Activated effector memory CD4-positive, alpha-beta T cell treated with anti-CD3 and anti-CD28 coated beads, Interleukin-2, amount 50 U/mL, for 16 hours (primary cell): ENCODE measurements at places on chromosomes 2 and 18.
A peak's percentile ranks its signal among the peaks of the same experiment; 100 is the strongest.

GRCh38 chr2:74714691-74715080 is 60.6 kb downstream of the SEMA4F start:
- DNase-seq, result no peak

GRCh38 chr2:239381709-239382134 is 19.1 kb downstream of the HDAC4 start:
- DNase-seq, result peak; percentile 64

DNA sequence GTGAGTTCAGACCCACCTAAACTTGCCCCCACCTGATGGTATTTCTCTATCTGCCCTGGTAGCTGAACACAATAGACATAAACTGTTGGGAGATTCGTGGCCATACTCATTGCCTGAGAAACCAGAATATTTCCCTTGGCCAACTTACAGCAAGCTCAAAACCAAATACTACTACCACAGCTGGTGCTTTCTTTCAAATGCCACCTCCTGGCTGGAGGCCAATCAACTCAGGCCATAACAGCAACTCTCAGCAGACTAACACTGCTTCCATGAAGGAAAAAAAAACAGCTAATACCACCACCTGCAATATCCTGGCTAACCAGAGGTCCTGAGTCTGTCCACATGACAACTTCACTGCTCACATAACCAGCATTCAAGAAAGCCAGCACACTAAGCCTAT is 373.1 kb downstream of the CMPK2 start:
- DNase-seq, result no peak

- DNase-seq, result no peak
Measured at GRCh38 chr18:55743736-55744135, 155.7 kb upstream of the TCF4 start.

DNA sequence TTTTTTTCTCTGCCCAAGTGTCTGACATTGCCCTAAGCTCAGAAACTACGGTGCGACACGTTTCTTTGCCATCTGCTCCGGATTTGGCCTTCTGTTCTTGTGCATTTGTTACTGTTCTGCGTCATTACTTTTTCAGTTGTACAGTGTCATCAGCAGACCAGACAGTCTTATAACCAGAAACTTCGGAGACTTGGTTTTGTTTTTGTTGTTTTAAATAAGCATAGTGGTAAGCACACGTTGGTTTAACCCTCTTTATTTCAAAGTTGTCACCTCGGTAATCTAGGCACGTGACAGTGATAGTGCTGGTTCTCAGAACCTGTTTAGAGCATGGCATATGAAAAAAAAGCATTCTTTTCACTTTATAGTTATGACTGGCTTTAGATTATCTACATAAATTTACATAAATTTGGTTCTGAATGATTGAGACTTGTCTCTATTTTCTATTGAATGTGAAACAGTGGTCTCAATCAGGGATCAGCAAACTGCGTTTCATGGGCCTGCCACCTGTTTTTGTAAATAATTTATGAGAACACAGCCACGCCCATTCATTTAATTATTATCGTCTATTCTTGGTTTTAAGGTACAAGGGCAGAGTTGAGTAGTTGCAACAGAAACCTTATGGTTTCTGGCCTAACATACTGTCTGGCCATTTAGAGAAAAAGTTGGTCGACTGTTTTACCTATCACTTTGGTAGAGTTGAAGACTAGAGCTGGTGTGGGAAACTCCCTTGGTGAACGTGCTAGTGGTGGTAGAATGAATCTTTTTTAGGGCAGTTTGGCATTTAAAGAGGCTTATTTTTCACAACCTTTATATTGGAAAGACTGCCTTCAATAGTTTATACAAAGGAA is 106.5 kb downstream of the ZNF532 start:
- no peak for DNase-seq

DNA sequence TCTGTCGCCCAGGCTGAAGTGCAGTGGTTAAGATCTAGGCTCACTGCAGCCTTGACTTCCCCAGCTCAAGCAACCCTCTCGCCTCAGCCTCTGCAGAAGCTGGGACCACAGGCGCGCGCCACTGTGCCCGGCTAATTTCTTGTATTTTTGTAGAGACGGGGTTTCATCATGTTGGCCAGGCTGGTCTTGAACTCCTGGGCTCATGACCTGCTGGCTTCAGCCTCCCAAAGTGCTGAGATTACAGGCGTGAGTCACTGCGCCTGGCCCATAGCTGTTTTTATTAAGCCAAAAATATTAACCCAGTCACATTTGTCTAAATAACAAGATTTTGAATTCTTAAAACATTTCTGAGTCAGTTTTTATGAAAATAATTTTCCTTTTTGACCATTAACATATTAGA is 6.3 kb upstream of the SFT2D3 start:
- DNase-seq, result no peak

DNA sequence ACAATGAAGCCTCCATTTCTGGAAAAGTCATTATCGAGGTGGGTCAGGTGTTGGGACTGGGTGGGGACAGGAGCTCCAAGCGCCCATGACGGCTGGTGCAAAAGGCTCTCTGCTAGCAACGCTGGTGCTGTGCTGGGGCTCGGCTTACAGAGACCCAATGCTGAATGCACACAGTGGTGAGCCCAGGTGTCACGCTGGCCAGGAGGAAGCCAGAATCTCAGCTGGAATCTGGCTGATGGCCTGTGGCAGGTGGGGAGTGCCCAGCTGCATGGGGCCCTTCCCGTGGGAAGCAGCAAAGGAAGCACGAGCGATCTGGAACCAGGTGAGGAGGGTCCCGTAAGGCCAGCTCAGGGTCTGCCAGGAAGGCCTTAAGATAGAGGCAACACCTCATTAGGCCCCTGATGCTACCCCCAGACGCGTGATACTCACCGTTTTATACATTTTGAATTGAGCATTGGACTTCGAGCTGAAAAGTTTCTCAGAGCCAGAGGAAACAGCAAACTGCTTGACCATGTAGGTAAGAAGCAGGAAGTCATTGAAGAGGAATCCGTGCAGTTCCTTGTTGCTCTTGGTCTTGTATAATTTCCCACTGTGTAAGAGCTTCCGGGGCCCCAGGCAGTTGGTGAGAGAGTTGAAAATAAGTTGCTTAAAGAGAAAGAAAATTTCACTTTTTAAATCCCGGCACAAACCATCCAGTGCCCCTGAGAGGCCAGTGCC is 34.7 kb downstream of the FAM228A start:
- DNase-seq, result no peak

DNA sequence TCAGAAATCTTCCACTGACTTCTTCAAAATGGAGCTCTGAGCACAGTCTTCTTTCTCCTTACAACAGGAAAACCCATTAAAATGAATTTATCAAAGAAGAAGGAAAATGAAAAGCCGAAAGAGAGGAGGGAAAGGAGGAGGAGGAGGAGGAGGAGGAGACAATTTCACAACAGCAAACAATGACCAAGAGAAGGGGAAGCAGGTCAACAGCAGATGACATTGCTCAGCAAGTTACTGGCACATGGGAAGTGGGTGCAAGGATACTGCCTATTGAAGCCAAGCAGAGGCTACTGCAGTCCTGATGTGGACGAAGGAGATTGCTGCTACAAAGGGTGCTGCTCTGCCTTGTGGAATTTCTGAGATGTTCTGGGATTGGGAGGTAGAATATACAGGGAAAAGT is 268.2 kb upstream of the FBXO11 start:
- no peak for DNase-seq

DNA sequence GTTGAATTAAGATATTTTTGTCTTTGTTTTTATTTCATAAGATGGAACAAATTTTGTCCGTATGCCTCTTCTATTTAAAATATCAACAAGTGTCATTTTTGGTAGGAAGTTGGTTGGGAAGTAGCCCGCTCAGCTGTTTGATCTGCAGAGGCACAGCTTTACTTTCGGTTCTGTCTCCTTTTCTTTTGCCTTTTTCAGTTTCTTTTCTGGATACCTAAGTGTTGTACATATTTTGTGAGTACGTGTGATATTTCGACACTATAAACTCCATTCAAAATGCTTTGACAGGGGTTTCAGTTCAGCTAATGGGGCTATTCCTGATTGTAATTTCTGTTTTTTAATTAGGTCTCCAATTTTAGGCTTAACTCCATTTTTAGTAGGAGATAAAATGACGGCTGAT is 1785.0 kb upstream of the LRRTM1 start:
- DNase-seq, result no peak

- no peak for DNase-seq
Measured at GRCh38 chr2:59885541-59885940, 667.9 kb downstream of the BCL11A start.

DNA sequence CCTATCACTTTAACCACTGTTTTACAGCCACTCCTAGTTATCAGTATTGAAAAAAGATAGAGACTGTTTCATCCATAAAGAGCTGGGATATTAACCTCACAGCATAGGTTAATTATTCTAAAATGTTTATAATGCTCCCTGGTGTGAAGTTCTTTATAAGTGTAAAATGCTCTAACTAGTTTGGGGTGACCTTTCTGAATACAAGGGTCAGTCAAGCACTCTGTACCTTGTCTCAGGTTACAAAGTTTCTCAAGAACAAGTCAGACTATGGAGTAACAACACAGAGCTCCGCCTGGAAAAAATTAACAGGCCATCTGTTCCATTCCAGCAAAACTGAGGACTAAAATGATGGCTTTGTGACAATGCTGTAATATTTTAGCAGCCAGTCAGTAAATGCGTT is 107.4 kb downstream of the NOL4 start:
- DNase-seq, result no peak

DNA sequence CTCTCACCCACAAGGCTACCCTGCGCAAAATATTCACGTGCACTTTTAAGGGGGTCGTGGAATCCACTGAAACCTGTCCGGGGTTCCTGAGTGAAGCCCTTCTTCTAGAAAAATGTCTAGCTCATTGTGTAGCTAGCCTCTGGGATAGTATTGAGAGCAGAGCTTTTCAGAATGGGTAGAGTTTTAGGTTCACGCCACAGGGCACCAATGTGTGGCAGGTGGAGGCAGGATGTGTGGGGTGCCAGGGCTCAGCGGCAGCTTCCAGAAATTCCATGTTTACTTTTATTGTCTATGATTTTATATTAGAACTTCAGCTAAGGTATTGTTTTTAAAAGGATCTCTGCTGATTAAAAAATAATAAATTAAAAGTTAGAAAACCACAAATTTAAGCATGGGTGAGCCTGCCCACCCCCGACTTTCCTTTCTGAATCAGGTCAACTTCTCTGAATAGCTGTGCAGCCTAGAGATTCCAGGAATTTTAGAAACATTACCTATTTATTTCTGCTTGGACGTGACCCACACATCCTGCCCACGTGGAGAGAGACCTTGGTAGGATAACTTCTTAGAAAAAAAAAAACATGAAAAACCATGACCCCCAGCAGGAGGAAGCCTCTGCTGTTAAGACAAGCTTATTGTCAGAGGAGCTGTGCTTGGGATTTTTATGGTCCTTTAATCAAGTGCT is 163.7 kb downstream of the CTIF start:
- DNase-seq, result no peak

- no peak for DNase-seq
Measured at GRCh38 chr2:16060125-16060935, 120.0 kb downstream of the MYCN start.

DNA sequence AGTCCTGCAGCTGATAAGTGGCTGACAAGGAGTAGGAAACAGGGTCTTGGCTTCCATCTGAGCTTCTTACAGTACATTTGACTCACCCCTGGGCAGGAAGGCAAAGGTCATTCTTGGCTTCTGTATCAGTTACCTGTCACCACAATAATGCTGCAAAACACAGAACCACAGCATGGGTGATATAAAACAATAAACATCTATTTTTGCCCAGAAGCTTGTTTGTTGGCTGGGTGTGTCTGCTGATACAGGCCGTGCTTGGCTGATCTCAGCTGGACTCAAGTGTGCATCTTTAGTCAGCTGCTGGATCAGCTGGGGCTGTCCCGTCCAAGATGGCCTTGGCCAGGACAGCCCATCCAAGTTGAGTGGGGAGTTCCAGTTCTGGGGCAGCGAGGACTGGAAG is 34.7 kb downstream of the ONECUT2 start:
- no peak for DNase-seq

- no peak for DNase-seq
Measured at GRCh38 chr2:146532509-146533147, 1312.2 kb upstream of the ACVR2A start.

- no peak for DNase-seq
Measured at GRCh38 chr2:169961911-169962310, 134.7 kb downstream of the UBR3 start.

- DNase-seq, result no peak
Measured at GRCh38 chr2:191806396-191806795, 40.5 kb downstream of the CAVIN2 start.

DNA sequence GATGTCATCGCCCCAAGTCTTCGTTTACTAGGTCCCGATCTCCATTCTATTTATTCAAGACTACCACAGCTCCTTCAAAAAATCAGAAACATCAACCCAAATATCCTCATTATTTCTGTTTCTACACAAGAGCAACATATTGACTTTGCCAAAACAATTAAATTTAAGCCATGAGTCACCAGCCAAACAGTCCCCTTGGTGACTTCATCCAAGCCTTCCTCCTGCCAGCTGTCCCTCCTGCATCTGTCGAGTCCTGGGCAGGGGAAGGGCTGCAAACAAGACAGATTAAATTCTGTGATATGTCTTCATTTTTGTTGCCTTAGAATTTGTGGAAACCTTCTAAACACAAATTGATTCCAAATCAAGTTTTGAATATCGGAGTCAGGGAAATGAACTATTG is 110.3 kb downstream of the SP3 start:
- DNase-seq, result no peak

DNA sequence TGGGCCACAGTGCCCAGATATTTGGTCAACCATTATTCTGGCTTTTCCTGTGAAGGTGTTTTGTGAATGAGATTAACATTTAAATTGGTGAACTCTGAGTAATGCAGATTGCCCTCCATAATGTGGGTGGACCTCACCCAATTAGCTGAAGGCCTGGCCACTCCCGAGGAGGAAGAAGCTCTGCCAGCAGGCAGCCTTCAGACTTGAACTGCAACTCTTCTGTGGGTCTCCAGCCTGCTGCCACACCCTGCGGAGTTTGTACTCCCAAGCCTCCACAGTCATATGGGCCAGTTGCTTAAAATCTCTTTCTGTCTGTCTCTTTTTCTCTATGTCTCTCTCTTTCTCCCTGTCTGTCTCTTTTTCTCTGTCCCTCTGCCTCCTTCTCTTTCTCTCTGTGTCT is 262.7 kb downstream of the MYCN start:
- DNase-seq, result no peak

DNA sequence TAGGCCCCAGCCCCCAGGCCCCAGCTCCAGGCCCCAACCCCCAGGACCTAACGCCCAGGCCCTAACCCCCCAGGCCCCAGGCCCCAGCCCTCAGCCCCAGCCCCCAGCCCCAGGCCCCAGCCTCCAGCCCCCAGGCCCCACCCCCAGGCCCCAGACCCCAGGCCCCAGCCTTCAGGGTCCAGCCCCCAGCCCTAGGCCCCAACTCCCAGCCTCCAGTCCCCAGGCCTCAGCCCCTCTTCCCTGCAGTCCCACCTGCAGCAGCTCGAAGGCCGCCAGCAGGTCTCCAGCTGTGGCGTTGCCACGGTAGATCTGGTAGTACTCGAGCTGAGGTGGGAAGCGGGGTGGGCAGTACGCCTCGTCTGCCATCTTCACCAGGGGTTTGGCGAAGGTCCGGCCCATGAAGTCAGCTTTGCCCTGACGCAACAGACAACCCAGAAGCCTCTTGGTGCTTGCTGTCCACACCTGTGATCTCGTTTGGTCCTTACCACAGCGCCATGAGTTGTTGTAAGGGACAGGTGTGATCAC is 3.6 kb downstream of the OTOF start:
- DNase-seq, result no peak

GRCh38 chr2:101125808-101126207 is 25.4 kb downstream of the TBC1D8 start:
- DNase-seq, result no peak
